ENCODE measurements at places on chromosomes 2 and 18.

DNA sequence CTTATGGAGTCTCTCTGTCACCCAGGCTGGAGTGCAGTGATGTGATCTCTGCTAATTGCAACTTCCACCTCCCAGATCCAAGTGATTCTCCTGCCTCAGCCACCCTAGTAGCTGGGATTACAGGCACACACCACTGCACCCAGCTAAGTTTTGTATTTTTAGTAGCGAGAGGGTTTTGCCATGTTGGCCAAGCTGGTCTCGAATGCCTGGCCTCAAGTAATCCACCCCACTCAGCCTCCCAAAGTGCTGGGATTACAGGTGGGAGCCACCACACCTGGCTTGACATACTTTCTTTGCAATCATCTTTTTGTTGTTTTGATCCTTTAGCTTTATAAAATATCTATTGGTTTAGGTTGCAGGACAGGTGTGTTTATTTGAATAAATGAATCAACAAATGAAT is 9.7 kb upstream of the KCNE4 start:
- DNase-seq, result no peak

DNA sequence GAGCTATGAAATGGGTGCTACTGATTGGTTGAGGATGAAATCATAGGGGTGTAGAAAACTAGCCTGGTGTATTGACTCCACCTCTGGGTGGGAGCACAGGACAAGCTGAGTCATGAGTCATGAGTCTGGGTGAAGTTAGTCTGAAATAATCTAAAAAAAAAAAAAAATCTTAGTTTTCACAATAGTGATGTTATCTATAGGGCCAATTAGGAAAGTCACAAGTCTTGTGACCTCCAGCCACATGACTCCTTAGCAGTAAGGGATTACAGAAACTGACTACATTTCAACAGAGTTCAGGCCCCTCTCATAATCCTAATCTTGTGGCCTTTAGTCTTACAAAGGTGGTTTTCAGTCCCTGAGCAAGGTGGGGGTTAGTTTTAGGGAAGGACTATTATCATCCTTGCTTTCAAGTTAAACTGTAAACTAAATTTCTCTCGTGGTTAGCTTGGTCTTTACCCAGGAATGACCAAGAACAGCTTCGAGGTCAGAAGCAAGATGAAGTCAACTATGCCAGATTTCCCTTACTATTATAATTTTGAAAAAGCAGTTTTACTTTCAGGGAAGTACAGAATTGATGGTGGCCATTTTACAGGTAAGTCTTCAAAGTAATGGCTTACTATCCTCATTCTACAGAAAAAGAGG is 338.0 kb upstream of the GYPC start:
- peak; percentile 6 for DNase-seq

- no peak for DNase-seq
Observed at GRCh38 chr2:126883666-126884040, 15.0 kb upstream of the TEX51 start.

DNA sequence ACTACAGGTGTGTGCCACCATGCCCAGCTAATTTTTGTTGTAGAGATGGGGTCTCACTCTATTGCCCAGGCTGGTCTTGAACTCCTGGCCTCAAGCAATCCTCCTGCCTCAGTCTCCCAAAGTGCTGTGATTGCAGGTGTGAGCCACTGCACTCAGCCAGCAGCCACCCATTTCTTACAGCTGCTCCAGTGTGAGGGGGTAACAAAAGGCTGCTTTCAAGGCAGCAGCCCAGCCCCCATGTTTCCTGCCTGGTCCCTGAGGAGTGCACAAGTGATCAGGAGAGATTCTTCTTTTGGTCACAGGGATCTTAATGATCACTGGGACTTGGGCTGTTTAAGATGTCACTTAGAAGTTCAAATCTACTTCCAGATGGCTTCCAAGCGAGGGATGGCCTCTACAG is 15.2 kb upstream of the CXCR4 start:
- no peak for DNase-seq

DNA sequence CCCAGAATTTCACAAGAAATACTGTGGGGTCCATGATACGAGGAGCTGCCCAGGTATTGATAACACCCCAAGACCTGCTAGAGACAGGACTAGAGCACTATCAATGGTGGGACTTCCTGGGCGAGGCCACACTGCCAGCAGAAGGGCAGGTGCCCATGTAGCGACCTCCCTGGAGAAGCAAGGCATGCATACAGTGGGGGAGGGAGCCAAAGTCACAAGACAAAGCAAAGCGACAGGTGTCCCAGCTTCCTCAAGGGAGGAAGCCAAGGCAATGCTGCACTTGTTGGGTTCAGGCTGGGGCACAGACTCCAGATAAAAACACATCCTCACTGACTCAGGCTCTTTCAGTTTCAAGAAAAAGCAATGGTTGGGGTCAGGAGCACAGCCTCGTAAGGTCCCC is 7.5 kb downstream of the CD207 start:
- DNase-seq, result no peak

- DNase-seq, result no peak
Observed at GRCh38 chr2:212892193-212892592, 259.2 kb downstream of the IKZF2 start.

GRCh38 chr2:72543497-72544216 is 282.2 kb downstream of the EXOC6B start:
- no peak for DNase-seq

- DNase-seq, result no peak
Observed at GRCh38 chr18:56831988-56832387, 180.8 kb downstream of the WDR7 start.

DNA sequence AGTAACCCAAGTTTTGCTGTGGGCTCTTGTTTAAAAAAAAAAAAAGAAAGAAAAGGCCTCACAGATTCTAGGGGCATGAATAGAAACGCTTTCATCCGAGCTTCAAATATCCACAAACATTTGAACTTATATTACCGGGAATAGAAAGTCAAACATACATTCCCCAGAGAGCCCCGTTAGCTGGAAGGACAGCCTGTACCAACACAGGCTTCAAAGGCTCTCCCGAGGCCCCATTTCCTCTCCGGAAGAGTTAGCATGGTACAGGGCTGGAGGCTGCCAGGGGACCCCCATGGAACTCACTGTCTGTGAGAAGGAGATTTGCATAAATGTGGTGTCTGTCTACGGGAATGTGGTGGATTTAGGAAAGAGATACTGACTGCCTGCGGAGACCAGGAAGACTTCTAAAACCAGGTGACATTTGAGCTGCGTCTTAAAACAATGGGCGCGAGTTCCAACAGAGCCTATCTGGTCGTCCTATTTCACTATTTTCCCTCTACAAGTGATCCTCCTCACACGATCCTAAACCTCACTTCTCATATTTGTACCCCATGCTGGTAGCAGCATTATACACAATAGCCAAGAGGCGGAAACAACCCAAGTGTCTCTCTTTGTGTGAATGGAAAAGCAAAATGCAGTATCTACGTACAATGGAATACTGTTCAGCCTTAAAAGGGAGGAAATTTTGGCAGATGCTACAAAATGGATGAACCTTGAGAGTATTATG is 820 bp upstream of the MATN3 start:
- no peak for DNase-seq

GRCh38 chr2:129914538-129915302 is 64.7 kb upstream of the RAB6C start:
- no peak for DNase-seq

GRCh38 chr18:12442946-12443345 is 35.2 kb downstream of the PRELID3A start:
- no peak for DNase-seq

- no peak for DNase-seq
Observed at GRCh38 chr2:216776066-216776850, 80.9 kb upstream of the IGFBP5 start.

- no peak for DNase-seq
Observed at GRCh38 chr2:5060956-5061355, 631.2 kb upstream of the SOX11 start.

- DNase-seq, result no peak
Observed at GRCh38 chr2:32271063-32271462, 6.4 kb upstream of the NLRC4 start.

DNA sequence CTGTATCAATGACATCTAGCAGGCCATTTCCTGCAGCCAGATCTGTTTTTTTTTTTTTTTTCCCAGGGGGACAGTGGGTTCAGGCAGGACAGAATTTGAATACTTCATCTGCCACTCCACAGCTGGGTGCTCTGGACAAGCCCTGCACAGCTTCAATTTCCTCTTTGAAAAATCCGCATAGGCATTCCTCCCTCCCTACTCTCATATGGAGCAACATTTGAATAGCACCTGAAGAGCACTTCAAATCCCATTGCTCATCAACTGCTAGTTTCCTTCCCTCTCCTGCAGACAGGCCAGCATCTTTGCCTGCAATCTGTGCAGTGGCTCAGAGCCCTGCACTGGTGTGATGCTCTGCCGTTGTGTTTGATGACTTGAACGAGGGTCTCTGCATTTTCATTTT is 326.3 kb downstream of the TSN start:
- DNase-seq, result no peak

GRCh38 chr18:79945118-79946042 is 6.1 kb downstream of the SLC66A2 start:
- DNase-seq, result no peak

DNA sequence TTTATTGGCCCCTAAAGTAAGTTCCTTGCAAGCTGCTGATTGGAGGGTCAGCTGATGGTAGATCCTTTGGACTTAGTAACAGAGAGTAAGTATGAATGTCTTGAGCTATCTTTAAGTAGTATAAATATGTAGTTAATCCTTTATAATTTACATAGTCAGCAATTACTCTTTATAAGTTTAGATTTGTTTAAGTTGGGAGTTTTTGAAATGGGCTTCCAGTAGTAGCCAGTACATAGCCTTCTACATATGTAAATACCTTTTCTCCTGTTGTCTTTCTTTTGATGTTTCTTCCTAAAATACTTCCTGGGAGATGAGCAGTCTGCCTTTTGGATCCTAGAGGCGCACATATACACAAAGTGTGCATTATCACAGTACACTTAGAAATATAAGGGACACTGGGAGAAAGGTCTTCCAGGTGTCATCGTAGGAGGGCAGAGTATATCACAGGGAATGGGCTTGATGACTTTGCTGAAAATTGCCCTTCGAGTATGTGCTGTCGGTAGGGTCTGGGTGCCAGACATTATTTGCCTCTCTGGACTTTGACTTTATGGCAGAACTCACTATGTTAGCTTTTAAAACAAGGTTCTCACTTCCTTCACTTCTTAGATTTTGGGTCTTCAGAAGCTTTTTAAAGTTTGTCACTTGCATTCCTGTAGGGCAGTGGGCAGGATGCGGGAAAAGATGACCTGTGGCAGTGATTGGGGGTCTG is 21.6 kb downstream of the TTLL4 start:
- DNase-seq, result no peak

DNA sequence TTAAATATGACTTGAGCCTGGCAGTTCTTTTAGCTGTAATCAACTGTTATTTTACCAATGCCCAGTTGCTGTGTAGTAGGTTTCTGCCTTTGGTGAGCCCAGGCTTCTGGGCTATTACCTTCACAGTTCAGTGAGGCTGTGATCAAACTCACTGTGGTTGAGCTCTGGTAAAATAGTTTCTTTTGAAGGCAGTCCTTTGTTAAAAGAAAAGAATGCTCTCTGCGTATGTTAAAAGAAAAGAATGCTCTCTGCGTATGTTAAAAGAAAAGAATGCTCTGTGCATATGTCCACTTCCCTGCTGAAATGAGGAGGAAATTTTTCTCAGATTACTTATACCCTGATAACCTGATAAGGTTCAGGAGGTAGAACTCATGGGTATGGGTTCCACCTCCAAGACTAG is 244.3 kb downstream of the RNF144A start:
- no peak for DNase-seq

DNA sequence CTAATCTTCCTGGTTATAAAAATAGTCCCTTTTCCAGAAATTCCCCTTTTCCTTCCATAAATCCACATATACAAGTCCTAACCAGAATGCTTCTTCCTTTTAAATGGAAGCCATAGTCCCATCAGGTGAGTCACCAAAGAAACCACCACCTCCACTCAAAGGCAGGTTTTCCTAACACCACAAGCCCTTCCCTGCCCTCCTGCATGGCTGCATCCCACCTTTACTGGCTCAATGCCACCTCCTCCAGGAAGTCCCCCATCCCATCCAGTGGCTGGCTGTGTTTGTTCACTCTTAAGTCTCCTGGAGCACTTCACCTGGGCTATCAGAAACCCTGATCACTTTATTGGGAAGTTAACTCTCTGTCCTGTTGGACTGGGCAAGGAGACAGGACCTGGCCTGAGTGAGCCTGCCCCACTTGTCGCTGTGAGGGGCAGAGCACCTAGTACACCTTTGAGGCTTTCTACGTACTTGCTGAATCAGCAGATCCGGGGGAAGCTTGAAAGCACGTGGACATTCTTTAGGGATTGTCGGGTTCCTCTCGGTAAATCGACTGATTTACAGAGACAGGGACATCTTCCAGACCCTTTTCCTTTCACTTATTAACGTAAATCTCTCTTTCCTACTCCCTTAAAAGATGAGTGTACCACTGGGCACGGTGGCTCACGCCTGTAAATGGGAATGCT is 71.0 kb downstream of the NGEF start:
- DNase-seq, result no peak

- DNase-seq, result no peak
Observed at GRCh38 chr2:28979576-28980366, 1.3 kb upstream of the TOGARAM2 start.

- DNase-seq, result no peak
Observed at GRCh38 chr2:223971-224760, 39.7 kb downstream of the SH3YL1 start.
